ENCODE measurements at places on chromosomes 11 and 22.

GRCh38 chr22:47837703-47838102 is 1075.3 kb downstream of the TBC1D22A start:
- DNase-seq = peak; percentile 49

DNA sequence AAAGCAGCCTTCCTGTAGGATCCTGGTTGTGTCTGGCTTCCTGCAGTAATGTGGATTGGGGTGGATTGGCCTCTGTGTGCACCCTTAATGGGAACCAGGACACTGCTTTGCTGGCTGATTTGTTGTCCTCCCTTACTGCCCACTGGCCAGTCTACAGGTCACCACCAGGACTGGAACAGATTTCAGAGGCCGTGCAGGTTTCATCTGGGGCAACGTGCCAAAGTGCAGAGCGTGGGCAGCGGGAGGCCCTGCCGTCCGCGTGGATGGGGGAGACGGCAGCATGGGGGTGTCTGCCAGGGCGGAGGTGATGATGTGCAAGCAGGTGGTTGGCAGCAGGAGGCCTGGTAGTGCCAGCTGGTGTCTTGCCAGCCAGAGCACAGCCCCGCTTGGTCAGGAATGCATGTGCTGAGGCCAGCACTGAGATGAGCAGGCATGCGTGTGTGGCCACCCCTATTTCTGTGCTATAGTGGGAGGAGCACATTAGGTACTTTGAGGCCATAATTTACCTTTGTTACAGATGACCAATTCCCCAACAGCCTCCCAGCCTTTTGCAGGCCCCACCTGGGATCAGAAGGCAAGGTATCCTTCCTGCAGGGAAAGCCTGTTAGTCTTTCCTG is 24.3 kb downstream of the BCR start:
- DNase-seq = peak; percentile 51

GRCh38 chr11:72114570-72114969 is 2.1 kb upstream of the ANAPC15 start:
- peak; percentile 72 for DNase-seq

GRCh38 chr22:19905347-19906276 is 36.0 kb upstream of the COMT start:
- DNase-seq = no peak

DNA sequence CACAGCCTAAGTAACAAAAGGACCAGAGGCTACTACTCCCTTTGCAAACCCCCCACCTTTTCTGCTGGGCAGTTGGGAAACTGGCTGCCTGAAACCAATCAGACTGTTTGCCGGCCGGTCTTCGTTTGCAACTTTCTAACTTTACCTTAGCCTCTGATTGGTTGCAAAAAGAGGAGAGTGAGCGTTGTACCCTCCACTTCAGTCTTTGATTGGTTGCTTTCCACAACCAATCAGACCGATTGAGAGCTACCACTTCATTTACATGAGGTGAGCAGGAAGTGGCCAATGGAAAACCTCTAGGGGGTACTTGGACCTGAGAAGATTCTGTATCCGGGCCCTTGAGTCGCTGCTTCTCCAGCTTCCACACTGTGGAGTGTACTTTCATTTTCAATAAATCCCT is 18.8 kb upstream of the CLNS1A start:
- DNase-seq = no peak

DNA sequence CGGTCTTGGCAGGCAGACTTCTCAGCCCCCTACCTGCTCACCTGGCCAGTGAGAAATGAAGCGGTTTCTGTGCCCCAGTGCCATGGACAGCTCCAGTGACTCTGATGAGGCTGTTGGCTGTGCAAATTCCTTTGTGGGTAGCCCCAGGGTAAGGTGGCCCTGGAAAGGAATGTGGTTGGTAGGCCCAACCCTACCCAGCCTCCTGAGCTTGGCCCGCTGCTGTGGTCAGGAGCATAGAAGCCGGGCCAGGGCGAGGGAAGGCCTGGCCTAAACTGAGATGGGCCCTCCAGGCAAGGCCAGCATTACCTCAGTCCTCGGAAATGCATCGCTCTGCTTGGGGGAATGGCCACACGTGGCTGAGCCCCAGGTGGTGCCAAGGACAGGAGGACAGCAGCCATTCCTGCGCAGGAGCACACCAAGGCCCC is 16.9 kb downstream of the DAGLA start:
- no peak for DNase-seq

DNA sequence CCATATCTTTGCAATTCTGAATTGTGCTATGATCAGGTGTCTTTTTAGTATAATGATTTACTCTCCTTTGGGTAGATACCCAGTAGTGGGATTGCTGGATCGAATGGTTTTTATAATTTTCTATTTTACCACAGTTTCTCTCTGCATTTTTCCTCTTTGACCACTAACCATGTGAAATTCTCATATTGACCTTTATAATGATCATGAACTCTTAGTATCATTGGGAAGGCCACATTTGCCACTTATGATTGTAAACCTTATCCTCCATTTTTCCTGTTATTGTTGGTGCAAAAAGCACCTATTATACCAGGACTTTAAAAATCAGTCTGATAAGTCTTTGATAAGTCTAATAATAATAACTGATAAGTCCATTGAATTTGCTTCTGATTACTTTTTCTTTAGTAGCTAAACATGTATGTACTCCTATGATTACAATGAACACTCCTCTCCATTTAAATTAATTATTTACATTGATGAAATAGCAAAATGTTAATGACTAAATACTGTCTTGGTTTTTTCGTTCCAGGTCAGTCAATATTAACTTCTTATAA is 9.6 kb downstream of the NEAT1 start:
- DNase-seq = peak; percentile 24

DNA sequence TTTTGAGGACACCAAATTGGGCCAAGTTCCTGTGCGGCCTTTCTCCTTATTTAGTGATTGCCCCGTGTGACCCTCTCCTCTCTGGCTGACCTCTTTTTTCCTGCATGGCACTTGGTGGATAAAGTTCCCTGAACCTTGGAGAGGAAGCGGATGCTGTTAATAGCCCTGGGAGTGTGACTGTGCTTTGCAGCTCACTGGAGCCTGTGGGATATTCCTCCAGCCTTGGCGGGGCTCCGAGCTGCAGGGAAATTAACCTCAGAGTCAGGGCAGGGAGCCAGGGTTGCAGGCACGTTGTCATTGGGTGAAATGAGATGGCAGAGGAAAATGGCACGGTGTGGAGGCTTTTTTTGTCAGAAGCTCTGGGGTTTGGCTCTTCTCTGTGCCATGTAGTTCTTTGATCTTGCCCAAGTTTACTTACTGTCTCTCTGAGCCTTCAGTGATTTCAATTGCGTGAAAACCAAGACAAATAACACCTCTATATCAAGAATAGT is 965 bp downstream of the OR9Q1 start:
- peak; percentile 83 for DNase-seq

GRCh38 chr22:23536821-23537345 is 43.2 kb downstream of the IGLL1 start:
- no peak for DNase-seq

DNA sequence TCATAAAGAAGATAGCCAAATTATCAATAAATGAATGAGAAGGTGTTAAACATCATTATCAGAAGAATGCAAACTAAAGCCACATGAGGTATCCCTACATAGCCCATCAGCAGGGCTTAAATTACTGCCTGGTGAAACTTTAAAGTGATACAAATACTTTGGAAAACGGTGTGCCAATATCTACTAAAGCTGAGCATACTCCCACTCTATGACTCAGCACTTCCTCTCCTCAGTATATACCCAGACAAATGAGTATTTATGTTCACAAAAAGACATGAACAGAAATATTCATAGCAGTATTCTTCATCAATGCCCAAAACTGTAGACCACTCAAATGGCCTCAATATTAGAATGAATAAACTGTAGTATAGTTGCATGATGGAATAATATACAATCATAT is 284.6 kb upstream of the ZC3H12C start:
- peak; percentile 73 for DNase-seq

DNA sequence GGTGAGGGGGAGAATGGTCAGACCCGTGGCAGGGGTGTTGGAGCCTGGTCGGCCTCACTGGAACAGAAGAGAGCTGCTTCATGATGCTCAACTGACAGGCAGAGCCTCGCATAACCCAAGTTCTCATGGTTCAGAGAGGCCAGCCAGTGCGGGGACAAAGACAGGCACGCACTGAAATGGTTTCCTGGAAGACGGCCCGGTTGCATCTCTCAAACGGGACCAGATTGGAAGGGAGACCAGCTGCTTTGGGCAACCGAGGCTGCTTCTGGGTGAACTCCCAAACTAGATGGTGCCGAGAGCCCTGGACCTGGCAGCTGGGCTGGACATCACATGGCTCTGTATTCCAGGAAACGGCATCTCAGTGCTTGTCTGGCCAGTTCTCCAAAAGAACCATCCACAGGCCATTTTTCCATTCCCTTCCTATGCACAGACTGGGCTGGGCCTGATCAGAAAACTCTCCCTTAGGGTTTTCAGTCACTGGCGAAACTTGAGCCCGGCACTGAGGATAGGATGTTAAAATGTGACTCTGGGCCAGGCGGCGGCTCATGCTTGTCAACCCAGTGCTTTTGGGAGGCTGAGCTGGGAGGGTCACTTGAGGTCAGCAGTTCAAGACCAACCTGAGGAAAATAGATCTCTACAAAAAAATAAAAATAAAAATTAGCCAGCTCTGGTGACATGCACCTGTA is 80.1 kb upstream of the PRODH start:
- no peak for DNase-seq

- DNase-seq = no peak
Measured at GRCh38 chr22:22349455-22349836, 104.9 kb downstream of the VPREB1 start.

DNA sequence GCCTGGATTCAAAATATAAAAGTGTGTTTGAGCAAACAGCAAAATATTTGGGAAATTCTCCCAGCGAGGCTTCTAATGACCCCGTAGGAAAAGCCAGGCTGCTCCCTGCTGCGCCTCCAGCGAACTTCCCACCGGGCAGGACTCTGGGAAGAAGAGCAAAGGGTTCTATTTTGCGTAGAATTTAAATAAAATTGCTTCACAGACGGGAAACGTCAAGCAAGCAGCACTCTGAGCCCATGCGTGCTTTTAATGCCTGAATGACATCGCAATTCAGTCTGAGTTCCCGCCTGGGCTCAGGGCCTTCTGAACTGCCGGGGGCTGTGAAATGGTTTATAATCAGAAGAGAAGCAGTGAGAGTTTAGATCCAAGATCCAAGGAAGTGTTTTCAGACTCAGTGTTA is 775.1 kb downstream of the BRD1 start:
- no peak for DNase-seq

DNA sequence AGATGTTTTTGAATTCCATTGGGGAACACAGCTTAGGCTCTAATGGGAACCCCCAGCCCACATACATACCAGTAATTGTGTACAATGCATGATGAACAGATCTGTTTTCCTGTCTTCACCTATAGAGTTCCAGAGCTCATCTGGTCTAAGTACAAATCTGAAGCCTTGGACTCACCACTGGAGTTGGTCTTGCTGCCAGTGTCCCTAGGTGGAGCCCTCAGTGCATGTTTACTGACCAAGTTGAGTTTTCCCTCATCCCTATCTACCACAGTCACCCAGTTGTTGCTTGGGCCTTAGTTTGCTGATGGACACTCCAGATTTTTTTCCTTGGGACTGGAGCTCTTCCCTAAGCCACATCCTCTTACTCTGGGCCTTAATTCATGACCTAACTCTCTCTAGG is 159.2 kb upstream of the DDI1 start:
- DNase-seq = peak; percentile 20

- no peak for DNase-seq
Measured at GRCh38 chr11:114353443-114353842, 46.9 kb downstream of the C11orf71 start.

DNA sequence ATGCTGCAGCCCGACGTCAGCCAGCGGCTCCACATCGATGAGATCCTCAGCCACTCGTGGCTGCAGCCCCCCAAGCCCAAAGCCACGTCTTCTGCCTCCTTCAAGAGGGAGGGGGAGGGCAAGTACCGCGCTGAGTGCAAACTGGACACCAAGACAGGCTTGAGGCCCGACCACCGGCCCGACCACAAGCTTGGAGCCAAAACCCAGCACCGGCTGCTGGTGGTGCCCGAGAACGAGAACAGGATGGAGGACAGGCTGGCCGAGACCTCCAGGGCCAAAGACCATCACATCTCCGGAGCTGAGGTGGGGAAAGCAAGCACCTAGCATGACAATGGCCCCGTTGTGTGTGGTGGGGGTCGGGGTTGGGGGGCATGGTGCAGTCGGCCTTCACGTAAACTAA is 1.0 kb downstream of the TSSK2 start:
- no peak for DNase-seq

DNA sequence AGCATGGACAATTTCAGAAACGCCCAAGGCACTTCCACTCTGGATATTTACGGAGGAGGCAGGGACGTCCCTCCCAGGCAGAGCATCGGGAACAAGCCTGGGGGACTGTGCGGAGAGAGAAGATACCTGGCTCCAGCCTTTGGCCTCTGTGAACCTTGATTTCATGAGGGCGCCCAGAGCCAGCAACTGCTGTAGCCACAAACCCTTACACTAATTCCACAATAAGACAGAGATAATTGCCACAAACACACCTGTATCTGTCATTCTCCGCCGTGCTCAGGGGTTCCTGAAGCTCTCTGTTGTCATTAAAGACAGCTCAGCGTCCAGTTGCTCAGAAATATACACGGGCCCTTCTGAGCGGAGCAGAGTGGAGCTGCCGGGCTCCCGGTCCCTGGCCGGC is 1292.1 kb downstream of the TBC1D22A start:
- no peak for DNase-seq

DNA sequence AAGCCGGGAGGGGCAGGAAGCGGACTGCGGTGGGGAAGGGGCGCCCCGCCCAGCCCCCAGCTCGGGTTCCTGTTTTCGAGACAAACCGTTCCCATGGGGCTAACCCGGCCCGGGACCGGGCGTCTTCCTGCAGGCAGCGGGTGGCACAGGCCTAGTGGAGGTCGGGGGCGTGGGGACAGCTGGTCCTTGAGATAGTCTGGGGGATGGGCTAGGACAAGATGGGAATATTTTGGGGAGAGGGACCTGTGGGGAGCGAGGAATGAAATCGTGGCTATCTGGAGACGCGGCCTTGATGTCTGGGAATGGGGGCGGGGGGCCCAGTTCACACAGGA is 1.2 kb upstream of the RASGRP2 start:
- DNase-seq = no peak

- peak; percentile 82 for DNase-seq
Measured at GRCh38 chr22:39254789-39255298, 10.1 kb upstream of the PDGFB start.

DNA sequence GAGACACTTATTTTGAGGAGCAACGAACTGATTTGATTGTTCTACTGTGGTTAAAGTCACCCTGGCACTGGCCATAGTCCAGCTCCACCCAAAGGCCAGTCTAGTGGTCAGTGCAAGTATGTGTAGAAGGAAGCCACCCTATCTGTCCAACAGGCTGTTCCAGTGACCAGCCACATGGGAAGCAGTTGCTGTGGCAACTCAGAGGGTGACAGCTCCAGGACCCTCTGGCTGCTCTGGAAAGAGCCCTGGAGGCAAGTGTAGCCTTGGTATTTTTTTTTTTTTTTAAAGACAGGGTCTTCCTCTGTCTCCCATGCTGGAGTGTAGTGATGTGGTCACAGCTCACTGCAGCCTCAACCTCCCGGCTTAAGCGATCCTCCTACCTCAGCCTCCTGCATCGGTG is 27.8 kb downstream of the LMO1 start:
- no peak for DNase-seq
